ENCODE measurements at places on chromosomes 5 and 9. TPM values are rescaled to one million over a fixed set of nuclear protein-coding genes. Genes with fewer than 3 reads are reported as not detected.

DNA sequence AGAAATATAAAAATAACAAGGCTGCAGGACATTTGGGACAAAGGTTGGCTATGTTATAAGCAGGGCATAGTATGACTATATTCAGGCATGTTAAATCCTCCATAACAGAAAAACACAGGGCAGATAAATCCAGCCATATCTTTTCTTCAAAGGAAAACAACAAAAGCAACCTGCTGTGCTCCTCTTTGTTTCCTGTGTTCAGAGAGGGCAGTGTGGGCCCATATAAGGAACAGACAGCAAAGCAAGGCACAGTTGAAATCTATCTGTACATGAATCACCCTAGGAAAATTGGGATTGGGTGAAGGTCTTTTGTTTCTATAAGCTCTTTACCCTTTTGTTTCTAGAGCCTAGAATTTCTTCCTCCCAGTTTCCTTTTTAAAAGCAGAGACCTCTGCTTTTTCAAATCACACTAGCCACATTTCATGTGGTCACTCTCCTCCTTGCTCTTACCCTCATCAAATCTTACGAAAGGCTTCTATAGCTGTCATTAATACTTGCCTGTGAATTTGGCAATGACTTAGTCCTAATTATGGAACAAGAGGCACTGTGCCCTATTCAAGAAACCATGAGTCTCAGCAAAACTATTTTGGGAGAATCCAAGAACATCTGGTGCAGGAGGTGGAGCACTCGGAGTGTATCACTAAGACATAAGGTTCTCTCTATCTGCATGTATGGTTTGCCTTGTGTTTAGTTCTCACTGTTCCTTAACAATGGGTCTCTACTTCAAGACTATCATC is 1.8 kb downstream of the GZMA start:
- DNase-seq = no peak

DNA sequence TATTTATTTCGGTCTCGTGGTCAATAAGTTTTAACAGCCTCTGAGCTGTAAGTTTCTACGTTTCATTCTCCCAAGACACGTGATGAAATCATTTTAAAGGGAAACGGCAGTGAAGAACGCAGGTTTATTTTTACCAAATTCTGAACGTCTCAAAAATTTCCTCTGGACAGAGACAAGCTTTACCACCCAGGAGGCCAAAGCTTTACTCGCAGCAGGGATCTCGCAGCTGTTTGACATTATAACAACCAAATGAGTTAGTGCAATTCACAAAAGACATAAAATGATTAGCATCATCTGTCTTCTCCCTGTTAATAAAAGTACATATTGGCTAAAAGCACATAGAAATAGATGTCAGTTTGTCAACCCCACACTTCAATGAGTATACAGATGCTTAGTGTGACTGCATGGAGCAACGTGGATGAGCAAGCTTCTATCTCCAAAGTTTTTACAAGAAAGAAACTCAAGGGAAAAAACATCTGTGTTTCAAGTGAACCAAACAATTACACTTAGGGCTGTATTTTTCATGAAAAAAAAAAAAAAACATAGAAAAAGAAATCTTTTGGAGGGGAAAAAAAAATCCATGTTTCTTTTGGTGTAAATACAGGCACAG is 2.5 kb downstream of the SEMA5A start:
- no peak for DNase-seq

GRCh38 chr5:105616599-105616998 is 2054.0 kb upstream of the NUDT12 start:
- DNase-seq = no peak

GRCh38 chr5:56060276-56061110 is 65.7 kb upstream of the IL6ST start:
- no peak for DNase-seq

- no peak for DNase-seq
Observed at GRCh38 chr9:101626295-101626694, 31.5 kb upstream of the PPP3R2 start.

- no peak for DNase-seq
Observed at GRCh38 chr9:97711223-97711626, 14.1 kb upstream of the XPA start.

DNA sequence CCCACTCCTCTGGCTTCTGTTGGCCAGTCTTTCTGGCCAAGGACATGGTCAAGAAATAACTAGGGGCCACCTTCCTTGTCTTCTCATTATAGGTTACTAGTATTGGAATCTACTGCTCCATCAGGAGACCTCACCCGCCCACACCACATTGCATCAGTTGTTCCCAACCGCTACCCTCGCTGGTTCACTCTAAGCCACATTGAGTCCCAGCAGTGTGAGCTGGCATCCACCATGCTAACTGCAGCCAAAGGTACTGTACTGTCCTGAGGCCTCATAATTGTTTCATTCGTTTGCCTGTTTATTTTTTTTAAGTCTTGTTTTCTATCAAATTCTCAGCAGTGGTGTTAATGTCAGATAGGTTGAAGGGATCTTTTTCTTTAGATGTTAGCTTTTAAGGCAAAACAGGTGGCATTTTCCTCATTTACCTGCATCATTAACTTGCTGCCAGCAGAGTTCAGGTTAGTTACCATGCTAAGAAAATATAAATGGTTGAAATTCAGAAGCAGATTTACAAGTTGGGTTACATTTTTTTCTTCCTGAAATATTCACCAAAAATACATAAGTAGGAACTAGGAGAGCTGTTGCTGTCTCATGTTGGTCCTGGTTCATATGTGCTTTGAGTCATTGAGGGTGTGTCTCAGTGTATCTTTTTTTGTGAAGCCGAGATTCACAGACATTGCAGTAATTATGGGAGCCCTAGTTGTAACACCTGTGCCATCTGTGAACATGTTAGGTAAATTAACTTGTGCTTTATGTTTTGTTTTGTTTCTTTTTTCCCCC is 206.9 kb downstream of the ZSWIM6 start:
- DNase-seq = no peak

GRCh38 chr9:21684831-21685362 is 117.5 kb upstream of the MTAP start:
- no peak for DNase-seq

The DCP2 gene
- 3.6 TPM for polyA plus RNA-seq

The MEF2C gene
- 14.5 TPM for polyA plus RNA-seq

The PCDHGA7 gene
- 1.8 TPM for polyA plus RNA-seq

The CDC20B gene
- polyA plus RNA-seq = not detected
